ENCODE measurements at places on chromosomes 12 and 14.

DNA sequence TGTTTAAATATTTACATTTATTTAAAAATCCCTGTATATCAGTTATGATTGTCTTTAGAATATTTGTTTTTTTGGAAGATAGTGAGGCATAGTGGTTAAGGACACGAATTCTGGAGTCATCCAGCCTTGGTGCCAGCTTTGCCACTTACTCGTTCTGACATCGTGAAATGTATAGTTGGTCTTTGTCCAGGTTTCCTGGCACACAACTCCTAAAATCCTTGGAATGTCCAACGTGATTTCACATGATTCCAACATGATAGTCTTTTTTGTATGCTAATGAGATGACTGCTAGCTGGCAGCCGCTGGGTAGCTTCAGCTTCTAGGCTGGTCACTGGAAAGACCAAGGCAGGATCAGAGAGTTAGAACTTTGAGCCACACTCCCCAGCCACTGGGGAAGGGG is 64.8 kb downstream of the PRICKLE1 start:
- no peak for DNase-seq

DNA sequence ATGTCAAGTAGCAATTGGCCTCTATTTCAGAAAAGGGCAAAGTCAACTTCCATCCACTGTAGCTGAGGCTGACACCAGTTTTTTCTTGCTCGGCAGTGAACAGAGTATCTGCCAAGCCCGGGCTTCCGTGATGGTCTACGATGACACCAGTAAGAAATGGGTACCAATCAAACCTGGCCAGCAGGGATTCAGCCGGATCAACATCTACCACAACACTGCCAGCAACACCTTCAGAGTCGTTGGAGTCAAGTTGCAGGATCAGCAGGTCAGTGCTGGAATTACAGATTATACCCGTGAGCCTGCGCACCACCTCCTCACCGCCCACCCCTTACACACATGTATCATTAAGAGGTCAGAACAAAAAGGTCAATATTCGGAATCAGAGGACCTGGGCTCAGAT is 19.4 kb downstream of the EVL start:
- DNase-seq = no peak

DNA sequence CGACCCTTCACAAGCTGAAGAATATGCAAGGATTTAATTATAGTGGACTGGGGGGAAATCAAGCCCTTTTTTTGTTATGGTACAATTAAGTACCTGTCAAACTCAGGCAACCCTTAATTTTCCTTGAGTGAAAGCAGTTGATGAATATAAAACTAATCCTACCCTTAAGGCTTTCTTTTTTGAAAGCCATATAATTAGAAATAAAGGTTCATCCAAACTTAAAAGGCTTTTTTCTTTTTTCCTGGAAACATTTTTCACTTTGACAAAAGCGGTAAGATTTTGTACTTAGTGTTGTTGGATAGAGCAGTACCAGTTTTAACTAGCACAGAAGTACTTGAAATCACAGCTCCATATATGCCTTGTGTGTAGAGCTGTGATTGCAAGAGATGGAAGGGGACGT is 91.9 kb upstream of the MANSC4 start:
- no peak for DNase-seq

- no peak for DNase-seq
Measured at GRCh38 chr12:127621366-127621765, 645.6 kb upstream of the TMEM132C start.

DNA sequence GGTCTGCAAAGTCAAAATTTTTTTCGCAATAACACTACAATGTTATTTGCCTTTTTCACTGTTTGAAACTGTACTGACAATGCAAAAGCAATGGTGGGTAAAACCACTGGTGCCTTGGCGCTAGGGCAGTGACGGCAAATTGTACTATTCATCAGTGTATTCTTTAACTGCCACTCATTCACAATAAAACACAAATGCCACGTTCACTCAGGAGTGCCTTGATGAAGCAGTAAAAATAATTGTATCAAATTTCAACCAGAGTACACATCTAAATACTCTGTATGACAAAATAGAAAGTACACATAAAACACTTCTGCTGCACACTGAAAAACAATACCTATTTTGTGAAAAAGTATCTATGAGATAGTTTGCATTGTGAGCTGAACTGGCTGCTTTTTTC is 17.8 kb downstream of the DCAF5 start:
- DNase-seq = no peak

- no peak for DNase-seq
Measured at GRCh38 chr14:85009506-85009905, 520.4 kb upstream of the FLRT2 start.

- DNase-seq = no peak
Measured at GRCh38 chr14:101004954-101005353, 101.4 kb upstream of the RTL1 start.

DNA sequence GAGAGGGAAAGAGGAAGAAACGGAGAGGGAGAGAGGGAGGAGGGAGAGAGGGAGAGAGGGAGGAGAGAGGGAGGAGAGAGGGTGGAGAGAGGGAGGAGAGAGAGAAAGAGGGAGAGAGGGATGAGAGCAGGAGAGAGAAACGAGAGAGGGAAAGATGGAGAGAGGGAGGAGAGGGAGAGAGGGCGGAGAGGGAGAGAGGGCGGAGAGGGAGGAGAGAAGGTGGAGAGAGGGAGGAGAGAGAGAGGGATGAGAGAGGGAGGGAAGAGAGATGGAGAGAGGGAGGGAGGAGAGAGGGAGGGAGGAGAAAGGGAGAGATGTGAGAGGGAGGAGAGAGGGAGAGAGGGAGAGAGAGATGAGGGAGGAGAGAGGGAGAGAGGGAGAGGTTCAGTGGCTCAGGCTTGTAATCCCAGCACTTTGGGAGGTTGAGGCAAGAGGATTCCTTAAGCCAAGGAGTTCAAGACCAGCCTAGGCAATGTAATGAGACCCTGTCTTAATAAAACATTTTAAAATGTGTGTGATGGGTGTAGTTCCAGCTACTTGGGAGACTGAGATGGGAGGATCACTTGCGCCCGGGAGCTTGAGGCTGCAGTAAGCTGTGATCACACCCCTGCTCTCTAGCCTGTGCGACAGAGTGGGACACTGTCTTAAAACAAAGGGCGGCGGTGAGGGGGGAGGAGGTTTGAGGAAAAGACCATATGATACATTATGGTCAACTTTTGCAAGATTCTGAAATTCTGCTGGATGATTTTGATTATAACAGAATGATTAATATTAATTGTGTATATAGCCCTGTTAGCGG is 21.3 kb upstream of the SNRPF start:
- DNase-seq = no peak

DNA sequence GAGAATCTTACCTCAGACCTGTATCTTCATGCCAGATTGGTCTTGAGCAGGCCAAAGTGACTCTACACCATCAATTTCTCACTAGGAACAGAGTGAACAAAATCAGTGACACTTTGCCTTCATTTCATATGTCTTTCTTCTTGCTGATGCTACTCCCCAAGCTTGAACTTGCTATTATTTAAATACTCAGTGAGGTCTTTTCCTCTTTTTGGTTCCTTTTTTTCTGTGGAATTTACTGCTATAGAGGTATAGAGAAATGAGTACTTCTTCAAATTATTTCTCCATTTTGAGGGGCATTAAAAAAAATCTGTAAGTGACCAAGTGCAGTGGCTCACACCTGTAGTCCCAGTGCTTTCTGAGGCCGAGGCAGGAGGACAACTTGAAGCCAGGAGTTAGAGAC is at the start of gene GPR33:
GPR33 (minus strand) TSS at position 154 of the 400 bp plus-strand sequence. CDS start 4,074 bp downstream, outside the sequence.
- no peak for DNase-seq

GRCh38 chr14:70415788-70416187 is 1.1 kb downstream of the SYNJ2BP start:
- DNase-seq = no peak

GRCh38 chr12:85695097-85695715 is 141.0 kb downstream of the RASSF9 start:
- no peak for DNase-seq

GRCh38 chr12:57940052-57940914 is 1.1 kb upstream of the ATP23 start:
- DNase-seq = no peak

DNA sequence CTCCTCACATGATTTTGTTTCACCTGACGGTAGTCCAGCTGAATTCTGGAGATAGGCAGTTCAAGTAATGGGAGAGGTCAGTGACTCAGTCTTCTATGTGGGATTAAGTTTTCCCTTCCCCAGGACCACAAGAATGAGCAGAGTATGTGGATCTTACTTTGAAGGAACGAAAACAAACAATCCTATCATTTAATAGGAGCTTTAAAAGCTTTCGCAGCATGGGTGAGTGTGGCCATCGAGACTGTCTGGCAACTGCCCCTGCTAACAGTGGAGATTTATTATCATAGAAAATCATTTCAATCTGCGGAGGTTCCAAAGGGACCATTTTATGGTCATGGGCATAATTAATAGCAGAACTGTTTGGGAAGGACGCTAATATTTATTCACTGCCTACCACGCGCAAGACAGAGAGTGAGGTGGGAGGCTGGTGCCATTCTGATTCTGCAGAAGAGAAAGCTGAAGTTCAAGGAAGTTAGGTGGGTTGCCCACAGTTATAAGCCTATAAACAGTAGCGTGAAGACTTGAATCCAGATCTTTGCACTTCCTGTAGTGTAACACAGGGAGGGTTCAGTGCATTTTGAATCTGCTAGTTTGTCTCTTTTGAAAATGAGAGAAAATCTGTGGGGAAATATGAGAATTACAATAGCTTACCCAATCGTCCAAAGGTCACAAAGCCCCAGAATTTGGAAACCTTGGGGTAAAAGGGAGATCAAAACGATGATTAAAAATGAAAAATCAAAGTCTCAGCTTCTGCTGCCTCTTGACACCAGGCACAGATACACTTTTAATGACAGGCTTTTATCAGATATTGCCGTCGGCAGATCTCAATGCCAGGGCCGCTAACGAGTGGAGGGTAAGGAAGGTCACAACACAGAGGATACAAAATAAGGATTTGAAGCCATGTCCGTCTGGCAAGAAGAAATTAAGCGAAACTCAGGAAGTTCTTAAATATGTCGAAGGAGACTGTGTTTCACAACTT is 209.6 kb downstream of the CRADD start:
- no peak for DNase-seq

- DNase-seq = no peak
Measured at GRCh38 chr14:56989359-56989758, 179.1 kb upstream of the OTX2 start.

GRCh38 chr12:64258576-64258975 is 36.5 kb upstream of the KICS2 start:
- DNase-seq = no peak

DNA sequence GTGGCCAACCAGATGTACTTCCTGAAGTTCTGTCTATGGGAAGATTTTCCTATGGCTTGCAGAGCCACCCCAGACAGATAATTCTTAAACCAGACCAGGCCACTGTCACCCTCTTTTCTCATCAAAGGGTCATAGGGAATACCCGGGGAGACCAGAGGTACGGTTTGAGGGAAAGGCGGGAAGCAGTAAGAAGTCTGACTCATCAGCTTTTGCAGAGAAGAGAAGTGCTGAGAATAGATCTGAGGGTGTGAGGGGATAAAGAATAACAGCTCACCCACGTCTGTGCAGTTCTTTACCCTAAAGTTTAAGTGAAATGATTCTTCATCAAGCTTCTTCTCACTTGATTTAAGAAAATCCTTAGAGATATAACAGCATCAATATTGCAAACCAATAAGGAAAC is 21.3 kb upstream of the POC1B start:
- no peak for DNase-seq

DNA sequence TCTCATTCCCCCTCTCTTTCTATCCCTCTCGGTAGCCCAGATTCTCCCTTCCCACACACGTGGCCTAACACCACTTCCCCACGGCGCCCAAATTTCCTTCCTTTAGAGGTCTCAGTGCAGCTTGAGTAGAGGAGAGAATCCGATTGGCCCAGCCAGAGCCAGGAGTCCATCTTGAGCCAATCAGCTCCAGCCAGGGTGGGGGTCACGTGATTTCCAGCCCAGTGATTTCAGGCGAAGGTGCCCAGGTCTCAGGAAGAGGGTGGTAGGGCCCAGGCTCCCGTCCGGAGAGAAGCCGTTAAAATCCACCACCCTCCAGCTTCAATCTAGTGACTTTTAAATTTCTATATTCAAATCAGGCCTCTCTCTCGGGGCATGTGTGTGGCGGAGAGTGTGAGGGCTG is 45.2 kb upstream of the MYL2 start:
- DNase-seq = no peak
